ENCODE measurements at places on chromosomes 2 and 18.
A peak's percentile ranks its signal among the peaks of the same experiment; 100 is the strongest.

- no peak for DNase-seq
These were observed 78.7 kb upstream of the ITGA4 start for GRCh38 chr2:181378491-181378890.

DNA sequence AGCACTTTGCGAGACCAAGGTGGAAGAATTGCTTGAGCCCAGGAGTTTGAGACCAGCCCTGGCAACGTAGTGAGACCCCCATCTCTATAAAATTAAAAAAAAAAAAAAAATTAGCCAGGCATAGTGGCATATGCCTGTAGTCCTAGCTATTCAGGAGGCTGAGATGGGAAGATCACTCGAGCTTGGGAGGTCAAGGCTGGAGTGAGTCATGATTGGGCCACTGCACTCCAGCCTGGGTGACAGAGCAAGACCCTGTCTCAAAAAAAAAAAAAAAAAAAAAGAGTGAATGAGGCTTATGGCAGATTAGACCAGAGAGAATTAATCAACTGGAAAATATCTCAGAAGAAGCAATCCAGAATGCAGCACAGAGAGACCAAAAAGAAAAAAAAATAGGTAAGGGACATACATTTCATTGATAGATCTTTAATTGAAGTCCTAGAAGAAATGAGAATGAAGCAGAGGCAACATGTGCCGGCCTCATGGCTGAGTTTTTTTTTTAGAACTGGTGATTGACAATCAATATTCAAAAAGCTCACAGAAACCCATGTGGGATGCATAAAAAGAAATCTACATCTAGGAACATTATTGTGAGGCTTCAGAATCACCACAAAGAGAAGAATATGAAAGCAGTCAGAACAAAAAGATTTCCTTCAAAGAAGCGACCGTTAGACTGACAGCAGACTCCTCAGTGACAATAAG, 32.2 kb upstream of the ELAC1 start:
- DNase-seq, result no peak

GRCh38 chr2:120934574-120935338, 199.1 kb downstream of the GLI2 start:
- no peak for DNase-seq

- DNase-seq, result no peak
These were observed 33.2 kb downstream of the KCNS3 start for GRCh38 chr2:17911491-17912260.

DNA sequence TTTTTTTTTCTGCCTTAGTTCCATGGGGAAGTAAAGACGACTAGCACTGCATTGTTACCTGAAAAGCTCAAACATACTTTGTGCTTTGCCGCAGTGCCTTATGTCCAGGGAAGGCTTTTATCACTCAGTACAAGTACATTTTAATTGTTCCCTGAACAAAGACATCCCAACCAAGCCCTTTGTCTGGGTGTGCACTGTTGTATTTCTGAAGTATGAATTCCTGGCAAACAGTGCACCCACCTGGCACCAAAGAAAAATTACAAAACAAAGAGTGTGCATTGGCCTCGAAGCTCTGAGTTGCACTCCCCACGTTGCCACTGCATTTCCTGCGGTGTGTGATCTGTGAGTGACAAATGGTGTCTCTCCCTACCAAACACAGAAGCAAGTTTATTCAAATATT, 858.5 kb upstream of the PIK3C3 start:
- no peak for DNase-seq

GRCh38 chr2:18988631-18989232, 369.7 kb downstream of the OSR1 start:
- no peak for DNase-seq

- no peak for DNase-seq
These were observed 48.9 kb downstream of the TSN start for GRCh38 chr2:121804340-121804739.

DNA sequence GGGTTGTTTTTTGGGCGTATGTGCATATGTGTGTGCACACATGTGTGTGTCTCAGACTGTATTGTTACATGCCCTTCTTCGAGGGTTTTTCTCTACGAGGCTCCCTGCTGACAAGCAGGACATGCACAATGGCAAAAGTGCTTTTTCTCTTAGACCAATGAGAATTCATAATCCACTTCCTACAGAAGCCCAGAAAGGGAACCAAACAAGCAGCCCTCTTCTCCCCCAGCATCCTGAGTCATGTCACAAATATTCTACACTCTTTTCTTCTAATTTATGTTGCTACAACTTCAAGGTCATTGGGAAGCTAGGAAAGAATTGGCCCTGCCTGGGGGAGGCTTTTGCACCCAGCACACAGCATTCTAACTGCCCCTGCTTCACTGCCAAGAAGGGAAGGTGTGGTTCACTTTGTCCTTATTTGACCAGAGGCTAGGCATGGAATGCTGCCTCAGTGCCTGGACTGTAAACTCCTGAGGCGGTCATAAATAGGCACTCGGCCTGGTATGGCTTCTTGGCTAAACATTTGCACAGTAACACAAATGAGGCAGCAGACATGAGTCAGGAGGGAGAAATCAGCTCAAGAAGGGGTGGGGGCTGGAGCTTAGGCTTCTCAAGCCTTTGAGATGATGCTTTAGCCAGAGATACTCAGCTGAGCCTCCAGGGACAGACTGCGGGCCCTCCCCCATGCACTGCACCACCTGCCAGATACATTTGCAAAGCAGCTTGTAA, 92.7 kb upstream of the KLF7 start:
- no peak for DNase-seq

DNA sequence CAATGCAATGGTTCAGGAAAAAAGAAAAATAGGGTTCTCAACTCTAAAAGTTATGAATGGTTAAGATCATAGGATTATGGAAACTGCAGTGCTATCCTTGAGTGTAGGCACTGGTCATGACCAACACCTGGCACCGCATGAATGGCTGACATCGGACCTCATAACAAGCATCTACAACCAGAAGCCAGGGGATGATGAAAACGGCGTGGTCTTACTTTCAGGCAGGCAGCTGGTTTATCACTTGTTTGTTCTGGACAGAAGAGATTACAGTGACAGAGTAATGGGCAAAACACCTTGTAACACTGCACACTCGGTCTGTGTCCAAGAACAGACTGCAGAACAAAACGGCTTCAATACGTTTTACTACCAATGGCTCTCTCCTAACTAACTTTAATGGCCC, 132.8 kb downstream of the STK39 start:
- DNase-seq, result no peak

DNA sequence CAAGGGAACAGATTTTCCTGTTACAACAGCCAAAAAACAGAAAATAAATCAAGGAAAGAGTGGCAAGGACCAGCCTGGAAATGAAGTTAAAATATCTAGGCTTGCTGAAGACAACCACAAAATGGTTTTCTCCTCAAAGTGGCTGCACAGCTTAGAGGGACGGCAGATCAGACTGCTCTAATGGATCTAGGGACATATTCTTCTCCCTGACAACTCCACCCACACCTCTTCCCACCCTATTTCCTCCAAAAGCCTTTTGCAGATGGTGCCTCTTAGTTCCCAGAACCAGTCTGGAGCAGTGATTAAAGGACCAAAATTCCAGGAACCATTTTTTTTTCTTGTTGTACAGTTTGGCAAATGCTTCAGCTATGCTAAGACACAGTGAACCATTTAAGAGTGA, 220.2 kb upstream of the SIX2 start:
- no peak for DNase-seq

DNA sequence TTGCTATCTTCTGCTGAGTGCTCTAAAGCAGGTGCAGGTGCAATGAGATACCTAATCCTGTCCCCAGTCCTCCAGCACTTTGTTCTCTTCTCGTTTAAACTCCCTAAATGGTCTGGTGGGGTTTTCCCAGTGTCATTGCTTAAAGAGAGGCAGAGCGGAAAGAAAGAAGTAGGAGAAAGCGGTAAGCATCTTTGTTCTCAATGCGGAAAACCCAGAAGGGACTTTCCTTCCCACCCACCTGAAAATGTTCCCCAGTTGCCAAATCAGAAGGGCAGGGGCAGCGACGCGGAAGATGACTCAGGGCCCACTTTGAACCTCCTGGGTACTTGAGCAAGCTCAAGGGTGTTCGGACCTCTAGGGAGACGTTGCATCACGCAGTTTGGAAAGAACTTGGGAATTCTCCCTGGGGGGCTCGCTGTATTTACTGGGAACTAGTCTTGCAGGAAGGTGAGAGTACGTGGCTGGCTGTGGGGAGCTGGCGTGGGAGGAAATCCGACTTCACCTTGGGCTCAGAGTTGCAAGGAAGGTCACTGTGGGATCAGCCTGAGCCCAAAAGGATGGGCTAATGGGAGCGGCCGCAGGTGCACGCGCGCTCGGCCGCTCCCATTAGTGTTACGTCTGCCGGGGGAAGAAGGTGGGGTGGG, 589 bp upstream of the SGPP2 start:
- no peak for DNase-seq

GRCh38 chr2:204005940-204006721, 69.6 kb downstream of the ICOS start:
- no peak for DNase-seq

DNA sequence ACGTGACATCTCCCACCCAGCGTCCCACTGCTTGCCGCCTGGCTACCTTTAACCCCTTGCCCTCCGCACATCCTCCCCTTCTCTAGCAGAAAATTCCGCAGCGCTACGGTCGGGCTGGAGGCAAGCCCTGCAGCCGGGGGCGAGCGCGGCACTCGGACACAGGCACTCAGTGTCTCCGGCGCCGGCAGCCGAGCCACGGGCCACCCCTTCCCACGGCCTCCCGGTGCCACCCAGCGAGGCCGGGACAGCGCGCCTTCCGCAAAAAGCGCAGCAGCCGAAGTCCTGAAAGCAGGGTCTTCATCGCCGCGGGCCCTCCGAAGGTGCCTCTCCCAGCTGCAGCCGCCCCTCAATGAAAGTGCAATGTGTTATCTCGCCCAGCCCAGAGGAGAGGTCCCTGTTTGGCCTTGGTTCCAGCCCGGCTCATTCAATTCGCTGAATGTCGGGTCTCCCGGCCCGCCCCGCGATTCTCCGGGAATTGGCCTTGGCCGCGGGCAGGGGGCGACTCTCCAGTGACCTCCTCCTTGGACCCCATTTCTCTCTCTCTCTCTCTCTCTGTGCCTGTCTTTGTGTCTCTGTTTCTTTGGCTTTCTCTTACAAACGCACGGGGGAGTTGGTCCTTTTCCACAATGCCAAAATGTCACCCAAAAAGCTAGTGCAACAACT, 1.1 kb downstream of the DLGAP1 start:
- peak; percentile 58 for DNase-seq

- no peak for DNase-seq
These were observed 77.3 kb upstream of the KCNH7 start for GRCh38 chr2:162915858-162916257.

DNA sequence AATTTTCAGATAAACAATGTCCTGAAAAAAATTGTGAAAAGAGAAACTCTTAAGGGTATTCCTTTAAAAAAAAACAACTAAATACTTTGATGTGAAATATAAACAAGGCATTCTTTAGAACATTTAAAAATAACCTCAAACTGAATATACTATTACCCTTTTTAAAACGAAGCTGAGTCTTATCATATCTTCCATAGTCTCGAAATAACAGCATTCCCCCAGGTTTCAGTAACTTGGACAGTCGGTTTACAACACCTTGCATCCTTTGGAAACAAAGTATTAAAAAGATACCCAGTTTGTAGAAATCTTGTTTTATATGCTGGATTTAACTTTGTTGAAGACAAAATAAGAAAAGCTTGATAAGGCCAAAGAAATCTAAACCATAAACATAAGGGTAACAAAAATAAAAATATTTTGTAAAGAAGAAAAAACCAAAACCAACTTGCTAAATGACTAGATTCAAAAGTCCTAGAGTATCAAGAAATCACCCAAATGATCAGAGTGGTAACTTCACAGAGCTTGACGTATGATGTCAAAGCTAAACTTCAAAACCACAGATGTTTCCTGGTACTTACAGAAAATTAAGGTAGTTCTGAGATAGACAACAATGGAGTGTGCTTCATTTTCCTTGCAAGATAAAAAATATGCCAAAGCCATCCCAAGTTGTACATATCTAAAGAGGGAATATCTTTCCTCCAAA, 107.8 kb downstream of the METTL8 start:
- DNase-seq, result no peak

DNA sequence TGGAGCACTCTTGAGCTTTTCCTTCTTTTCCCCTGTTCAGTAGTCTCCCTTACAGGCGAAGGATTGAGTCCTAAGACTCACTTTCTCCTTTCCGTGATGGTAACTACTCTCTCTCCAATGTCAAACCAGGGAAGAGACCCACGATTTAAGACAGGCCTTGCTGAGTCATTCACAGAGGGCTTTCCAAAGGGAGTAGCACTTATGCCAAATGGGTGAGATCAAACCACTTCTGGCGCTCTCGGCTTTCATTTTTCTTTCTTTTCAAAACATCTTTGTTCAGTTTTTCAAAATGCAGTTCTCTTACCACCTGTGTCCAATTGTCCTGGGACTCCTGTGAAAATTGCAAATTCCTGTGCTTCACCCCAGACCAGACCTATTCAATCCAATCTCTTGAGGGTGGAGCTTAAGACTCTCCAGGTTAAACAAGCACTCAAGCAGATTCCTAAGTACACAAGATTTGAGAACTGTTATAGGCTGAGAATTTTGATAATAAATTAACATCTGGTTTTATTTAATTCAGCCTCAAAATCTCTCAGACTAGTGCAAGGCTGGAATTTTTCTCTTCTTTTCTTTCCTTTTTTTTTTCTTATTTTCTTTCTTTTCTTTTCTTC, 14.4 kb upstream of the MRPL19 start:
- DNase-seq, result no peak

- DNase-seq, result no peak
These were observed 35.5 kb downstream of the TGIF1 start for GRCh38 chr18:3485153-3486149.

GRCh38 chr2:27154488-27154887, 5.7 kb downstream of the TCF23 start:
- DNase-seq, result no peak

DNA sequence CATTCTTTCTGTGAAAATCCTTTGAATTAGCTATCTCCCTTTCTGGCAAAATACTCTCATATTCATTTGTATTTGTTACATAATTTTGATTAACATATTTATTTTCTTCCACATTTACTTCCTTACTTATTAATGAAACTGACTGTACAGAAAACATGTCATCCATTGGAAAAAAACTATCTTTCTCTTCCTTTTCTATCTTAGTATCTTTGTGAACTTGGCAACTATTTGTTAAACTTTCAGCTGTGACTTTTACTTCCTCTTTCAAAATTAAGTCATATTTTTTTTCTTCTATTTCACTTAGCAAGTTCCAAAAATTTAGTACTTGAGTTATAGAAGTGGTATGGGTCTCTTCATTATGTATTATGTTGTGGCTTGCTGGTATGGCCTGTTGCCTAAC, 2.6 kb downstream of the RAD51AP2 start:
- no peak for DNase-seq

DNA sequence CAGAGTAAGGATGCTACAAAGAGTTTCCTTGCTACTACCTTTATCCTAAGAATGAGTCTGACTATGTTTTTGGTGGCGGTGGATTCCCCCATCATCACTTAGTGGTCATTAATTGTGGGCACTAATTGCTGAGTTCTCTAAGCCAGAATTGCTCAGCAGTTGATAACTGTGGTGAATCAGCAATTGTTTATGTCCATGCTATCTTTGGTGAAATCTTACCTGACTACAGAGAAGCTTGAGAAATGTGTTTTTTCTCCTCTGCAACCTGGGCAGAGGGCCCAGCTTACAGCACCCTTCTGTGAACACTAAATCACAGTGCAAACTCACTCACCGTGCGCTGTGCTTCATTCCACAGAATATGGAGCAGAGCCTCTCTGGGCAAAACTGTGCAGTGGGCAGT, 683.6 kb downstream of the CNTNAP5 start:
- no peak for DNase-seq

GRCh38 chr18:75293591-75293990, 83.0 kb downstream of the TSHZ1 start:
- DNase-seq, result no peak

GRCh38 chr2:24813691-24814137, 20.5 kb downstream of the CENPO start:
- DNase-seq, result no peak

GRCh38 chr2:168713325-168713724, 89.1 kb upstream of the NOSTRIN start:
- DNase-seq, result no peak
